Pancreas (tissue), 10 donors: ENCODE measurements at places on chromosomes 3 and 15.

GRCh38 chr15:49085696-49086459 is 39.6 kb upstream of the SECISBP2L start:
- DNase-seq = no peak

DNA sequence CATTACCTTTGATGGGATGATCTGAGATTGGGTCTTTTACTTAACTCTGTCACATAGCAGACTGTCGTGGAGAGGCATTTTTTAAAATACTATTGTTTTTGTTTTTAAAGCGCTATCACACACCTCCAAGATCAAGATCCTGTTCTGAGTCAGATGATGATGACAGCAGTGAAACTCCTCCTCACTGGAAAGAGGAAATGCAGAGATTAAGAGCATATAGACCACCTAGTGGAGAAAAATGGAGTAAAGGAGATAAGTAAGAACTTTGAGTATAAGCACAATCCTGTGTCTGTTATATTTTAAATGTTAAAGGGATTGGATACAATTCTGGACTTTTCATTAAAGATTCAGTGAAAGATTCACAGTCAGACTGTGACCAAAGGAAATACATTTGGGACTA is 18.4 kb upstream of the ZBTB47 start:
- DNase-seq = no peak

GRCh38 chr15:50135031-50135551 is 16.1 kb upstream of the ATP8B4 start:
- no peak for DNase-seq

GRCh38 chr3:150829408-150829807 is 66.4 kb upstream of the SIAH2 start:
- DNase-seq = no peak

- no peak for DNase-seq
Measured at GRCh38 chr3:119222391-119222790, 18.3 kb downstream of the B4GALT4 start.

DNA sequence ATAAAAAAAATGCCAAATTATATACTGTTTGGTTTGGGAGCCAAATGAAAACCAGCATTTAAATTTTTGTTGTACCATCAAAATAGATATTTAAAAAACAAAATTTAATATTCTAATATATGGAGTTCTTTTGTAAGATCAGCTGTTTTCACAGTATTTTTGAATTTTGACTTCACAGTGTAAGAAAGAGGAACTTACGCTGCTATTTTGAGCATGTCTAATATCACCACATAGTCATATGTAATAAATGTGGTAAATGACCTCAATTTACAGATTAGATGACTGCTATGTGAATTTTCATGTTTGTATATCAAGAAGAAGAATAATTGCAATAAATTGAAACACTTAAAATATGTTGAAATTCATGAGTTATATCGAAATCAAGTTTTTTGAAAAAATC is 189.6 kb downstream of the ARRDC4 start:
- no peak for DNase-seq

DNA sequence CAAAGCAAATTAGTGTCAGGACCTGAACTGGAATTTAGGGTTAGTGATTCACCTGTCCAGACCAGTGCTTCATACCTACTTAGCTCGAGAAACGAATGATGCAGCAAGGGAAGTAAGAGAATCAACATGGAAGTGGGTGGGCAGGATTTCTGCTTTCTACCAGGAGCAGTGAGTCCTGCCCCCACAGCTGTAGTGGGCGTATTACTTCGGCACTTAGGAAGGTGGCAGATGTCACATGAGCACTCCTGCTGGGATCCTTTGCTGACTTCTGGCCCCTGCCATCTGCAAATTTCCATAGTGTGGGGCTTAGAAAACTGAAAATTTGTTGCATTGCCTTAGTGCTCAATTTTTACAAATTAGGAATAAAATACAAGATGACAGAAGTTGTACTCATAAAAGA is 31.2 kb downstream of the RYR3 start:
- DNase-seq = no peak

- DNase-seq = no peak
Measured at GRCh38 chr15:72998681-72999466, 53.4 kb upstream of the NEO1 start.

- no peak for DNase-seq
Measured at GRCh38 chr15:45168286-45168685, 19.5 kb downstream of the SHF start.

DNA sequence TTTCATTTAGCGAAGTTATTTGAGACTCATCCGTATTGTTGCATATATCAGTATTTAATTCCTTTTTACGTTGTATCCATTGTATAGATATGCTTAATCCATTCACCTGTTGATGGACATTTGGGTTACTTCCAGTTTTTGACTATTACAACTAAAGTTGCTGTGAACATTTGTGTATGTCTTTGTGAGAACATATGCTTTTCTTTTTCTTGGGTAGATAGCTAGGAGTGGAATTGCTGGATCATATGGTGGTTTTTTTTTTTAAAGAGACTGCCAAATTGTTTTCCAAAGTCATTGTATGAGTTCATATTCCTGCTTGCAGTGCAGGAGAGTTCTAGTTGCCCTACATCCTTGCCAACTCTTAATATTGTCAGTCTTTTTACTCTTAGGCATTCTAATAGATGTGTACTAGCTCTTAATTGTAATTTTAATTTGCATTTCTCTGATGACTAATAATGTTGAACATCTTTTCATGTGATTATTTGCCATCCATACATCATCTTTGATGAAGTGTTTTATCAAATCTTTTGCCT is 37.3 kb downstream of the NR2C2 start:
- DNase-seq = no peak

GRCh38 chr3:120450600-120451271 is at the start of gene FSTL1:
Gene FSTL1, minus strand, starts transcription at chr3:120450992. Its CDS starts 246 bp downstream, at chr3:120450746.
- DNase-seq = peak; percentile 74

- DNase-seq = no peak
Measured at GRCh38 chr3:168024537-168024941, 71.2 kb downstream of the GOLIM4 start.
